NCI-H1105 (cell line): ENCODE measurements at places on chromosomes 13 and 19.

GRCh38 chr19:2246801-2247361 is 2.2 kb upstream of the AMH start:
- DNase-seq = no peak

GRCh38 chr13:106493533-106494220 is 41.8 kb downstream of the EFNB2 start:
- no peak for DNase-seq

DNA sequence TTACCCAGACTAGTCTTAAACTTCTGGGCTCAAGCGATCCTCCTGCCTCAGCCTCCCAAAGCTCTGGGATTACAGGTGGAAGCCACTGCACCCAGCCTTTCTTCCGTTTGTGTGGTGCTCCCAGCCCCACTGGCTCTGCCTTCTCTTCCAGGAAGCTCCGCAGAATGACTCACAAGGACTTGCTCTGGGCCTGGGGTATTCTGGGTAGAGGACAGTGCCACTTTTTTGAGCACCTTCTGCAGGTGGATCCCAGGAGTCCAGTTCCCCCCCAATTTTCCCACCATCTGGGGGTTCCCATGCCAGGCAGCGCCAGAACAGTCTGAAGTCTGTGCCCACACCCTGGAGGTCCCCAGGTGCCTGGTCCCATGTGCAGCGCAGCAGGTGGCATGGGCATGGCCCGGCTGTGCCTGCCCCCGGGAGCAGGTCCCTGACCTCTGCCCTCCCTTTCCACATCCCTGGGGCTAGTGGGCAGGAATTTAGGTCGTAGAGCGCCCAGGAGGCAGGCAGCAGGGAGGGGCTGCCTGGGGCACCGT is 1.6 kb downstream of the REEP6 start:
- no peak for DNase-seq

GRCh38 chr13:35649162-35649561 is 172.7 kb upstream of the MAB21L1 start:
- DNase-seq = no peak

GRCh38 chr13:96958286-96958891 is 35.9 kb downstream of the OXGR1 start:
- DNase-seq = peak; percentile 21

- no peak for DNase-seq
These were observed 22.2 kb downstream of the ABCC4 start for GRCh38 chr13:95279016-95279415.

GRCh38 chr13:107351305-107351704 is 783.4 kb upstream of the ARGLU1 start:
- no peak for DNase-seq

DNA sequence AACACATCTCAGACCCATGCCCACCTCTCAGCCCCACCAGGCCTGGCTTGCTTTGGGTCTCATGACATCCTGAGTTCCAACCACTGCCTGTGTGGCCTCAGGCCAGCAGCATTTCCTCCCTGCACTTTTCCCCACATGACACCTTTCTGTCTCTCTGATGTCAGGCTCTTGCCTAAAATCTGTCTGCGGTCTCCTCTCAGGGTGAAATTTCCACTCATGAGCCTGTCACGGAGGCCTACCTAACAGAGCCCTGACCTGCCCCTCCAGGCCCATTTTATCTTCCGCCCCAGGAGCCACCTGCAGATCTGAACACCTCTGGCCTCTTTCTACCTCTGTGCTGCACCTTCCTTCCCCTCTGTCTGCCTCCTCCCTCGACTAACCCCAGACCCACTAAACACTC is 93.5 kb downstream of the ZDHHC20 start:
- DNase-seq = no peak

DNA sequence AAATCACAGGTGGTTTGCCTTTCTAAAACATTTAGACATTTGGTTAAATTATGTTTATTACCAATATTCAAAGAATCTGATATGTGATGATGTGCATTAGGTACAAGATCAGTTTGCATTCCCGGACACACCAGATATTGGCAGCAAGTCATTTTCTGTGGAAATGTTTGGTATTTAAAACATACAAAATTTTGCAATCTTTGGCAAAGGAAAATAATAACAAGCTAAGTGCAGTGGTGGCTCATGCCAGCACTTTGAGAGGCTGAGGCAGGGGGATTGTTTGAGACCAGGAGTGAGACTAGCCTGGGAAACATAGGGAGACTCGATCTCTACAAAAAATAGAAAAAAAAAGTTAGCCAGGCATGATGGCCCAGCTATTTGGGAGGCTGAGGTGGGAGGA is 29.1 kb upstream of the TSC22D1 start:
- no peak for DNase-seq

GRCh38 chr19:2097886-2098327 is 1.2 kb downstream of the IZUMO4 start:
- DNase-seq = no peak

GRCh38 chr13:80149736-80150135 is 191.2 kb downstream of the SPRY2 start:
- no peak for DNase-seq

DNA sequence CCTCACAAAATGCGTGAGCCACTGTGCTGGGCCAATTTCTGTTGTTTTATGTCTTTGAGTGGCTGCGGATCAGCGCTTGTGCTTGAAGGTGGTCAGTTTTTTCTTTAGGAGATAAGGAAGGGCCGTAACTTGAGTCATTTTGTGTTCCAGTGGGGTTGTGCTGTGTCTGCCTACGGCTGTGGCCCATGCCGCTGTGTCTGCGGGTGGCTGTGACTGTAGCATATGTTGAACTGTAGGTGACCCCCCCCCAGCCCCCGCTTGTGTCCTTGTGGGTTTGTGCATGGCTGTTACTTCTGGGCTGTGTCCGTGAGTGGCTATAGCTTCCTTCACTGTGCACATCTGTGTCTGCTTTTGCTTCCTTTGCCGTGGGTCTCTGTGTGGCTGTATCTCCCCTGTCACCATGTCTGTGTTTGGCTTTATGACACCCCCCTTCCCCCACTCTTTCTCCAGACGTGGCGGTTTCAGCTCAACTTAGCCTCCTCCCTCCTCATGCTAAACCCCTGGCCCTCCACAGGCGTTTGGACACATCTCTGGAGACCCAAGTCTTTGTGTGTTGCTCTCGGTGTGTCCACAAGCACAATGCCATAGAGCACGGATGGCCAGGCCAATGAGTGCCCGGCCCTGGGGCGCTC is 675 bp downstream of the PPP1R14A start:
- no peak for DNase-seq

DNA sequence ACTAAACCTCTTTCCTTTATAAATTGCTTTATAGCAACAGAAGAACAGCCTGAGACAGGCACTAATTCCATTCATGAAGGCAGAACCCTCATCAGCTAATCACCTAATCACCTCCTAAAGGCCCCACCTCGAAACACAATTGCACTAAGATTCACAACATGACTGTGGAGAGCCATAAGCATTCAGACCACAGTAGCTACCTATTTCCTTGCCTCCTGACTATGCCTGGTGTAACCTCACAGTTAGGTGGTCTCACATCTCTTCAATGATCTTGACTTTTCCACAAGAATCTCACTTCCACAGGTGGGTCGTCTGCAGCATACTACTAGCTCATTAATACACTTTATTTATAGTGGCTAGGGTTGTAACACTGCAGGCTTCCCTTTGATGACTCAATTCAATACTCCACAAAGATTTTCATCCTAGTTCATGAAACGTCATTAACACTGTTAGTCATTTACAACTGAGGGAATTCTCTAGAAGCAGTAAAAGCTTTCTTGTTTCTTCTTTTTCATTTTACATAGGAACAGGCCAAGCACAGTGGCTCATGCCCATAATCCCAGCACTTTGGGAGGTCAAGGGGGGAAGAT is 27.1 kb downstream of the STK24 start:
- DNase-seq = no peak

DNA sequence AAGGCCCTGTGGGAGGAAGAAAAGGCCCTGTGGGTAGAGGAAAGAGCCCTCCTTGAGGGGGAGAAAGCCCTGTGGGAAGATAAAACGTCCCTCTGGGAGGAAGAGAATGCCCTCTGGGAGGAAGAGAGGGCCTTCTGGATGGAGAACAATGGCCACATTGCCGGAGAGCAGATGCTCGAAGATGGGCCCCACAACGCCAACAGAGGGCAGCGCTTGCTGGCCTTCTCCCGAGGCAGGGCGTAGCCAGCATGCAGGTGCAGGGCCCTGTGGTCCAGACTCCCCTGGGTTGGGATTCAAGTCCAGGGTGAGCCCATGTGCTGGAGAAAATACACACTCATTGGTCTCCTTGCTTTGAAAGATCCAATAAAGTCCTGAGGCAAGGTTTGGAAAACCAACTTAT is 4.1 kb downstream of the CCDC70 start:
- DNase-seq = no peak

- DNase-seq = no peak
These were observed 3.5 kb downstream of the FZR1 start for GRCh38 chr19:3509566-3509989.

DNA sequence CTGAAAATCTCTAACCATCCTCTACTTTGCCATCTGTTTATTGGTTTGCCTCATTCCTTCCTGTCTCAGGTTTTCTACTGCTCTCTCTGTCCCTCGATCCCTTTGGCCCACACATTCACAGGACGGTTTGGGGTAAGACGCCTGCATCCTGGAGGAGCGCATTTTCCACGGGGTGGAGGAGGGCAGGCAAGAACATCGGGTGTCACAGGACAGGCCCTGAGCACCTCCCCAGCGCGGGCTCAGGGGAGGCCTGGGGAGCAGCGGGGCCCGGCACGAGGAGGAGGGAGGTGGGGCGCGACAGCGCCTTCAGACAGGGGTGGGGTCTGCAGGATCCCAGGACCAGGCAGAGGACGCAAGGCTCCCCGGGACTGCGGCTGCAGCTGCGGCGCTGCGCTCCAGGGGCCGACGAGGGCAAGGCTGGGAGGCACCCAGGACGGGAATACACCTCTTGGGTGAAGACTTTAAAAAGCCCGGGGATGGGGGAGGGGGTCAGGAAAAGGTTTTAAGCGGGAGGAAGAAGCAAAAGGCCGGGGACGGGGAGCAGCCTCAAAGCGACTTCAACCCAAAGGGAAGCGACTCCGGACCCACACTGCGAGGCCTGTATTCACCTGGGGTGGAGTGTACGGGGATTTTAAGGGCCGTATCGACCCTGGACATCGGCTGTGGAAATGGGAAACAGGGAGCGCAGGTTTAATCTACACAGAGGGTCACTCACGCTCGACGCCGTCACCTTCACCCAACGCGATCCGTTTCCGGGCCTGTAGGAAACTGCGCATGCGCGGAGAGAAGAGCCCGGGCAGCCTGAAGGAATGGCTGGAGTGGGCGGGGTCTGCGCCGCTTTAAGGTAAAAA is at the start of gene ZNF415:
ZNF415 (minus strand) TSS at position 770 of the 851 bp plus-strand sequence. CDS start 10,234 bp downstream, outside the sequence.
- no peak for DNase-seq

DNA sequence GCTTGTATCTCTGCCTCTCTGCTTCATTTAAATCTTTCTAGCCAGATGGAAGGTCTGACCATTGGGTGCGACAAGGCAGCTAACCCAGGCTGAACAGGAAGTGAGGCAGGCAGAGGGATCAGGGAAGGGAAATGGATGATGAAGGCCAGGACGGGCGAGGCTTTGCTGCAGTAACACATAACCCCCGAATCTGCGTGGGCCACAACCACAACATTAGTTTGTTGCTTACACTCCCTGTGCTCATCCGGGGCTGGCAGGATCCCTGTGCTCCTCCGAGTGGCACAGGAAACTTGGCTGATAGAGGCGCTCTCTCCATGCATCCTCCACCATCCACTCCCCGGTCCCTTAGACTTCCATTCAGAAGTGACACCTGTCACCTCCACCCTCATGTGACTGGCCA is 1.1 kb upstream of the FLT3LG start:
- DNase-seq = no peak

- no peak for DNase-seq
These were observed 58.8 kb upstream of the ZNF681 start for GRCh38 chr19:23817519-23817918.

GRCh38 chr13:22773465-22773864 is 407.3 kb upstream of the SGCG start:
- no peak for DNase-seq

- no peak for DNase-seq
These were observed 20.9 kb downstream of the GRTP1 start for GRCh38 chr13:113342820-113343691.

- no peak for DNase-seq
These were observed 12.0 kb upstream of the NUMBL start for GRCh38 chr19:40702337-40703012.

- DNase-seq = no peak
These were observed 526.2 kb downstream of the SUCLA2 start for GRCh38 chr13:47474839-47475238.

- DNase-seq = no peak
These were observed 10.7 kb upstream of the EVI5L start for GRCh38 chr19:7819337-7819736.

DNA sequence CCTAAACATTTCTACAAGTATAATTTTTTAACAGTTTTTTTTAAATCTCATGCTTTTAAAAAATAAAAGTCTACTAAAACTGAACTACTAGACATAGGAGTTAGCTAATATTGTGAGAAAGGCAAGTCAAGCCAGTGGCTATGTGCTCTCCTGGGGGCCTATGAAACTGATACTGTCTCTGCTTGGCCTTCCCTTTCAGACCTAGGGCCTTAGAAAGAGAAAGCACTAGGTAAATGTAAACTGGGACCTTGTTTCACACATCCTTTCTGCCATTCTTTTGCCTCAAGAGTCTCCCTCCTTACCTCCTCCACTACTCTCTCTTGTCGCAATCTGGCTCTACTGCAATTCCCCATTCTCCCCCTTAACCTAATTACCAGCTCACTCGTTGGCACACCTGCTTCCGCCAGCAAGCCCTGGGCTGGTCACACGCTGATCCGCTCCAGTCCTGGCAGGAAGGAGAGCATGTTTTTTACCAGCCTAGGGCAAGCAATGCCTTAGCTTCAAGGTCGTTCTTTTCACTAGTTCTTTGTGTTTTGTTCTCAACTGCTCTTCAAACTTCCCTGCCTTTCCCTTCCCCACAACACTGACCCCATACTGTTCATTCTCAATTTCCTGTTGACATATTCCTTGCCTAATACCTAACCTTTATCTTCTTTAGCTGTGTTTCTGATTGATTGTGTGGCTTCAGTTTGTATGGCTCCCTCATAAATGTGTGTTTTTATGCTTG is 23.1 kb downstream of the TBC1D4 start:
- DNase-seq = peak; percentile 46

- DNase-seq = no peak
These were observed 12.2 kb downstream of the BRD4 start for GRCh38 chr19:15320116-15320515.

GRCh38 chr13:41827507-41828213 is 133.2 kb downstream of the VWA8 start:
- DNase-seq = no peak

DNA sequence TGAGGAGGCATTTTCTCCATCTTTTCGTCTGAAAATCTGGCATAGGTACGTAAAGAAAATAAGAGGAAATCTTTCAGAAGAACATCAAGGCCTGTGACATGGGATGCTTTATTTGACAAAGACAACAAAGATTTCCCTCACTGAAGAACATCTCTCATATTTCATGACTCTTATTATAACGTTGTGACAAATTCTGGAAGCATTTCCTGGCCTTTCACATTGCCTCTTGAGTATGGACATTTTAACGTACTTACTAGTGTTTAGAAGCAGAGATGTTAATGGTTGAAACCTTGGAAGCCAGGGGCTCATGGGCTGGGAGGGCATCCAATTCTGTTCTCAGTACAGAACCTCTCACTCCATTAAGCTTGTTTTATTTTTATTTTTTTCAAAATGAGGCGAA is 210.8 kb downstream of the DCT start:
- DNase-seq = no peak

- no peak for DNase-seq
These were observed 10.3 kb upstream of the BICRA start for GRCh38 chr19:47598407-47599349.

- DNase-seq = no peak
These were observed 96.6 kb downstream of the RXFP2 start for GRCh38 chr13:31835932-31836331.

GRCh38 chr13:22210134-22210930 is 539.5 kb downstream of the FGF9 start:
- no peak for DNase-seq

- no peak for DNase-seq
These were observed 2.4 kb upstream of the ZNF676 start for GRCh38 chr19:22199171-22199570.
